Hematopoietic multipotent progenitor cell treated with erythropoietin and hydrocortisone succinate and interleukin-3 and kit ligand, for 15 days (in vitro differentiated cells): ENCODE measurements at places on chromosomes 3 and 15.

GRCh38 chr15:75067123-75067830, 43.9 kb downstream of the PPCDC start:
- peak; percentile 28 for DNase-seq

- DNase-seq: no peak
Measured at GRCh38 chr3:52495777-52496602, 852 bp downstream of the STAB1 start.

GRCh38 chr3:126855374-126855773, 127.5 kb upstream of the PLXNA1 start:
- no peak for DNase-seq

DNA sequence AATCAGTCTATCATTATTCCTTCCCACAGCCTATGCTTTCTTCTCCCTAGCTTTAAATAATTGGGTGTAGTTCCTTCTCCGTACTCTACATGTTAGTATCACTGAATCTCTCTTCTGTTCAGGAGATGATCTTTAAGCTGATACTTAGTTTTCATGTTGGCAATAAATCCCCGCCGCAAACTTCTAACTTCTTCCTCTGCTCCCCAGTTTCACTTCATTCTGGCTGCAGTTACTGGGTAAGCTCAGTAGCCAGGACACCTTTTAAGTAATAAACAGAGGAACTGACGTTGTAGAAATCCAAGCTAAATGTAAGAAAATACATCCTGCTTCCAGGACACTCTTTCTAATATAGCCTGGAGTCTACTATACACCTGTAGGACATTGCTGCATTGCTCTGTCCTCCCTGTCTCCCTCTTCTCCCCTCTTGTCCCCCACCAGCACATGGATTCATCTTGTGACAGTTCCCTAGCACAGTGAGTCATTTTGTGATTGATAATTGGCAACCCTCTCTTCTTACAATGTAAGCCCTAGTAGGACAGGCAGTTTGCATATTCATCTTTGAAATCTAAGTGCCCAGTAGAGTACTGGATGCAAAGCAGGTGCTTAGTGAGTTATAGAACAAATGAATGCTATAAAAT, 598.2 kb downstream of the UNC13C start:
- no peak for DNase-seq

GRCh38 chr15:73709686-73710085, 25.5 kb downstream of the CD276 start:
- DNase-seq: no peak

GRCh38 chr3:16349986-16350596, 85.1 kb downstream of the OXNAD1 start:
- DNase-seq: no peak

DNA sequence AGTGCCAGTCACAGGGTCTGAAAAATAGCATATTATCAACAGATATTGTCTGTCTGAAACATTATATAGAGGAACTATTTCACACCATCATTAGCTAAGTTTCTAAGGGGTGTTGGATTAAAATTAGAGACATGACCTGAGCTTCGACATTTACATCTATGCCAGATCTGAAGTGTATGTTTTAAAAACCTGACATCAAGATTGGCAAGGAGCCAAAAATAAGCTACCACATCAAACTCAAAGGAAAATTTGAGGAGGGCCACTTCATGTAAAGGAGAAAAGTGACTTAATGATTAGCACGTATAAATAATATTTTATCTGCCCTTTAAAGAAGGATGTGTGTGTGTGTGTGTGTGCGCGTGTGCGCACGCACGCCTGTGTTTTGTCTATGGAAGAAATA, 752.0 kb upstream of the GRM7 start:
- no peak for DNase-seq

GRCh38 chr3:8303466-8303865, 198.2 kb upstream of the LMCD1 start:
- no peak for DNase-seq

DNA sequence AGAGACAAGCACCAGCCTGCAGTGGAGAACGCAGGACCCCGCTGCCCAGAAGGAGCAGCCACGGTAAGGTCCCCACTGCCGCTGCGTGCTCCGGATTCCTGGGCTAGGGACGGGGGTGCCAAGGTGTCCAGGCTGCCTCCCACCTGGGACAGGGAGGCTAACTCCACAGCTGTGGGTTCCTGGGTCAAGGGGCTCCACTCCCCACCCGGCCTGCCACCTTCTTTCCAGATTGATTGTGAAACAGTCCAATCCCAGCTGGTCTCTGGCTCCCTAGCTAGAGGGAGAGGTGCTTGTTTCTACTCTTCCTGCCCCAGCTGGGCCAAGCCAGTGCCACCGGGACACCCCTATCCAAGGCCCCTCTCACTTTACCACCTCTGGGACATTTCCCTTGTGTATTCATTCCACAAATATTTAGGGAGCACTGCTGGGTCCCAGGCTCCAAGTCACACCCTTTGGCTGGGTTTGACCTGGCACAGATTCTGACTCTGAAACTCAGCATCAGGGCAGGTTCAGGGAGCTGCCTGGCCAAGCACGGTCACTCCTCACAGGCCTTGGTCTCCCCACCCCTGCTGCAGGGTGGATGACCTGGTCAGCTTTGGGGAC, 1.9 kb downstream of the PAK6 start:
- DNase-seq: no peak

GRCh38 chr15:77470235-77470634, 49.5 kb downstream of the HMG20A start:
- no peak for DNase-seq

GRCh38 chr3:167843886-167844285, 108.4 kb downstream of the SERPINI1 start:
- no peak for DNase-seq

GRCh38 chr15:33309602-33310276, 1.0 kb upstream of the RYR3 start:
- peak; percentile 39 for DNase-seq

DNA sequence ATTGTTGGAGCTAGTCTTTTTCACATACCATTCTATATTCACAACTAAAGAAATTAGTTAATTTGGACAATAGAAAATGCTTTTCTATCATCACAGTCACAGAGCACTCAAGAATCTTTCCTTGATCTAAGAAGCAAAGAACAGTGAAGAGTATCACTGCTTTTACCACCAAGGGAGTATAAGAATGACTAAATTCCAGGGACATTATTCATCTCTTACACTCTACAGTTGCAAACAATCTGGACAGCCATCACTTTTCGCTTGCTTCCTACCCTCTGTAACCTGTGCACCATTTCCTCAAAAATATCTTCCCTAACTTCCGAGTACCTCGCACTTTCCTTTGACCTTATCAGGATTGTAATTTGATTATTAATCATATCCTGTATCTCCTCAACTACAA, 359.5 kb upstream of the TMCO5A start:
- DNase-seq: no peak

GRCh38 chr3:115148142-115148790, 1.2 kb upstream of the ZBTB20 start:
- DNase-seq: no peak

DNA sequence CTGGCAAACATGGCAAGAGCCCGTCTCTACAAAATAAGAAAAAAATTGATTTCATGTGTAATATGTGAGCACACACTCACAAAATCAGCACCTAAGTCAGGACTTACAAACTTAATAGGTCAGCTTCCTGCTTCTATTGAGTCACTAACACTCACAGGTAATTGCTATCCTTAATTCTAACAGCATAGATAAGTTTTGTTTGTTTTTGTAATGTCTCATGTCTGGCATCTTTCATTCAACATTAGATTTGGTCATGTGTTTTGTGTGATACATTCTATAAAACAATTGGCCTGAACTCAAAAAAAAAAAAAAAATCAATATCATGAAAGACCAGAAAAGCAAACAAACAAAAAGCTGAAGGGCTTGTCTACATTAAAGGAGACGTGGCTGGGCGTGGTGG, 564.7 kb downstream of the AGBL1 start:
- no peak for DNase-seq

DNA sequence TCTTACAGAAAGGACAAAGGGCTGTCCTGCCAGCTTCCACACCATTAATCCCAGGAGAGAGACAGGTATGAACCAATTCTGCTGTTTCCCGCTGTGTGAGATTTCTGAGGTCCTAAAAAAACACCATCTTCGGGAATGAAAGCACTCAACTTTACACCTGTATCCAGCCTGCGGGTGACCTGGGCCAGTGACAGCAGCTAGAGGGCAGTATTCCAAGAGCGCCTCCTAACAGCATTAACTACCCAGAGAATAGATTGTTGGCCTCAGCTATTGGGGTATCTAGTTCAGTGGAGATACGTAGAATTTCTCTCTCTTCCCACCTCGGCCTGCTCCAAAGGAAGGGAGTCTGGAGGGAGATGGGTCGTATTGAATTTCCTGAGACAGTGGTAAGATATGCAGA, 55.1 kb downstream of the WDR76 start:
- no peak for DNase-seq

DNA sequence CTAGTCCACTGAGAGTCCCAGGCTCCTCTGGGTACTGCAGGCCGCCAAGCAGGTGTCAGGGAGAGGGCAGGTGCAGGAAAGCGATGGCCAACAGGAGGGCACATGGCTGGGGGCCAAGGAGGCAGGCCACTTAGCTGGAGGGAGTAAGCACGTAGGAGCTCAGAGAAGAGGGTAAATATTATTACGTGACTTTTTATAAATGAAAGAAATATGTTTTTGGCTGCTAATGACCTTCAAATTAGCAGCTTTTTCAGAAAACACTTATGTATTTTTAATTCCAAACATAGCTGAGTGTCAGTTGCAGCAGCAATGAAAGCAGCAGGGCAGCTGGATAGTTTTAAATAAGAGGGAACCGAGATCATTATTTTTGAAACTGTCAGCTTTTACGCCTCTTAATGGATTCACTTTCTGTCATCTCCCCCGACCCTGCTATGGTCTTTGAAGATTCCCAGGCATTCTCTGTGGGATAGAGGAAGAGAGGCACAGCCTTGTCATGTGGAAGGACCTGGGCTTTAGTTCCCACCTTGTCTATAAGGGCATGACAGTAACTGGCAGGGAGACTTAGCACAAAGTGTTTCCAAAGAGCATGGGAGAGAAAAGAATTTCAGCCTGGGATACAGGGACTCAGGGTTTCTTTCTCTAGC, 477.1 kb downstream of the EPHB1 start:
- DNase-seq: no peak

- DNase-seq: no peak
Measured at GRCh38 chr15:29665444-29666003, 156.7 kb downstream of the TJP1 start.

GRCh38 chr3:63095-63765, 133.3 kb upstream of the CHL1 start:
- no peak for DNase-seq

DNA sequence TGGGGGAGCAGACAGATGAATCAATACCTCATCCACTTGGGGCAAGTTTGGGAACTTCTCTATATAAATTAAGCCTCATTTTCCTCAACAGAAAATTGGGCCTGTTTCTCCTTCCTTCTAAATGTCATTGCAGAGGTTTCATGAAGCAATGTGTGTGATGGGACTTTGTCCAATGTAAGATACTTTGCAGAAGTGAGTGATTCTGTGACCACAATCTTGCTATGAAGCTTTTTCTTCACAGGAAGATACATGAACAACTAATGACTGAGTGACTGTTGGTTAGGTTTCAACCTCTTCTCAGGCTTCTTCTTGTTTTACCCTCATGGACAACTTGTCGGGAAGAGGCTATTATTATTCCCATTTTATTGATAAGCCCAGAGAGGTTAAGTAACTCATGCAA, 11.0 kb downstream of the TMEM45A start:
- DNase-seq: no peak

DNA sequence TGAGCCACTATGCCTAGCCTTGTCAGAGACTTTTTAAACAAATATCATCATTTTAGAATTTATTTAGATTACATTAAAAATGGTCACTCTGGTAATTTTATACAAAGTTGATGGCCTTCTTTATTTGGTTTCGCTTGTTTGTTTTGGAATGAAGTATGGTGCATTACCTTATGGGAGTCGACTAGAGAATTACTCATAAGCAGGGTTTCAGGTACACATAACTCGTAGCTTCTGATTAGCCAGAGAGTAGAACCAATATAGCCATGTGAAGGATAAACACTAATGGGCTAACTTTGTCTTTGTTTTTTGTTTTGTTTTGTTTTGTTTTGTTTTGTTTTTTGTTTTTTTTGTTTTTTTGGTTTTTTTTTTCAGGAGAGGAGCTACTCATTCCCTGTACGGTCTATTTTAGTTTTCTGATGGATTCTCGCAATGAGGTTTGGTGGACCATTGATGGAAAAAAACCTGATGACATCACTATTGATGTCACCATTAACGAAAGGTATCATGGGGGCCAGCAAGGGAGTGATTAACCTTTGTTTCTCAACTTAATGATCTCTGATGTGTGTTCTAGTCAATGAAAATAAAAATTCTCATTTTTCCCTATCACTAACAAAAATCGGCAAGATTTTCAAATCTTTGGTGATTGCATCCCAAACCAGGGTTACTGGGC, 113.2 kb downstream of the IL1RAP start:
- DNase-seq: no peak

GRCh38 chr15:48674876-48675275, 29.4 kb upstream of the FBN1 start:
- DNase-seq: no peak

DNA sequence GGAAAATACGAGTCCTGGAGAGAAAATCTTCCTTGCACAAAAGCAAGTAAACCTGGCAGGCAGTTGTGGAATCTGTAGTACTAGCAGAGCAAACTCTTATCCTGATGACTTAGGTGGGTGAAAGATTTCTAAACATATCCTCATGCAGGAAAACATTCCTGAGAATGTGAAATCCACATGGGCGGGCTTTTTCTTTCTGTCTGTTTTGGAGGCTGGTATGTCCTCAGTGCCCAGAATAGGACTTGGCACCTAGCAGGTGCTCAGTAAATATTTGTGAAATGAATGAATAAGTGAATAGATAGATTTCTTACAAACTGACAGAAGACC, 53.3 kb downstream of the FAM174B start:
- no peak for DNase-seq

DNA sequence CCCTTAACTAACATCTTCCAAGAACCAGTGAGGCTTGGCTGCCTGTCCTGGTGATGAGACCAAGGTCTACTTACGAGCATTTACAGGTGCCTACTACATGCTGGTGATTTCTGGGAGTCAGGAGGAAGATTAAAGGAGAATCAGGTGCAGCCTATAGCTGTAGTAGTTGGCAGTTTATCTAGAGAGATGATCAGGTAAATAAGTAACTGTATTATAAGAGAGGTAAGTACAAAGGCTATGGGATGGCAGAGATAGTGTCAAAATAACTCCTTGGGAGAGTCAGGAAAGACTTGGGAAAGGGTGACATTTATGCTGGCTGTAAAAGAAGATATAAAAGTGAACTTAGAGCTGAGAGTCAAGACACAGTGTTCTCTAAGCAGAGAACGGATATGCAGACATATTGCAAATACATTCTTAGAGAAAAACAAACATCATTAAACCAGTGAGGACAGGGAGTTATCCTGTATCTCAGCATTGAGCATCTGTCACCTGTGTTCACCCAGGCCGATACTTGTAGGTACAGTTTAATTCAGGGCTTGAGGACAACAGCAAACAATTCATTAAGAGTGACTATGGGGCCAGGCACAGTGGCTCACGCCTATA, 49.7 kb upstream of the ACP3 start:
- no peak for DNase-seq

GRCh38 chr3:168570404-168571155, 474.9 kb upstream of the GOLIM4 start:
- no peak for DNase-seq

- no peak for DNase-seq
Measured at GRCh38 chr3:127739347-127740135, 66.8 kb downstream of the ABTB1 start.

GRCh38 chr15:99092554-99093172, 12.2 kb upstream of the SYNM start:
- no peak for DNase-seq
